ENCODE measurements at places on chromosomes 16 and 17.

DNA sequence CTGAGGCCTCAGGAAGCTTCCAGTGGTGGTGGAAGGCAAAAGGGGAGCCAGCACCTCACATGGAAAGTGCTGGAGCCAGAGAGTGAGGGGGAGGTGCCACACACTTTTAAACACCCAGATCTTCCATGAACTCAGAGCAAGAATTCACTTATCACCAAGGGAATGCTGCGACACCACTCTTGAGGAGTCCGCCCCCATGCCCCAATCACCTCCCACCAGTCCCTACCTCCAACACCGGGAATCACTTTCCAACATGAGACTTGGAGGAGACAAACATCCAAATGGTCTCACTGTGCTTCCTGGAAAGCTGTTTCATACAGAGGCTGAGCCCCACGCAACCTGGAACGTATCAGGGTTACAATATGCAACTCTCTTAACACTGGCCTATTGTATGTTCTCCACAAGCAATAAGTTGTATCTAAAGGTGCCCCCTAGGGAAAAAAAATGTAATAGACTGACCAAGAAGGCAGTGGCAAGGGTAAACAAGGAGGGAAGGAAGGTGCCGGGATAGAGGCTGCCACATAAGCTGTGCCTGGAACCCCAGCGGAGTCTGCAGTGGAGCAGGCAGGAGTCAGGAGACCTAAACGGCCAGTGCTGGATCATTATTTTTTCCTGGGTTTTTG lies 106.7 kb upstream of the FOXF1 start:
- DNase-seq, result no peak

DNA sequence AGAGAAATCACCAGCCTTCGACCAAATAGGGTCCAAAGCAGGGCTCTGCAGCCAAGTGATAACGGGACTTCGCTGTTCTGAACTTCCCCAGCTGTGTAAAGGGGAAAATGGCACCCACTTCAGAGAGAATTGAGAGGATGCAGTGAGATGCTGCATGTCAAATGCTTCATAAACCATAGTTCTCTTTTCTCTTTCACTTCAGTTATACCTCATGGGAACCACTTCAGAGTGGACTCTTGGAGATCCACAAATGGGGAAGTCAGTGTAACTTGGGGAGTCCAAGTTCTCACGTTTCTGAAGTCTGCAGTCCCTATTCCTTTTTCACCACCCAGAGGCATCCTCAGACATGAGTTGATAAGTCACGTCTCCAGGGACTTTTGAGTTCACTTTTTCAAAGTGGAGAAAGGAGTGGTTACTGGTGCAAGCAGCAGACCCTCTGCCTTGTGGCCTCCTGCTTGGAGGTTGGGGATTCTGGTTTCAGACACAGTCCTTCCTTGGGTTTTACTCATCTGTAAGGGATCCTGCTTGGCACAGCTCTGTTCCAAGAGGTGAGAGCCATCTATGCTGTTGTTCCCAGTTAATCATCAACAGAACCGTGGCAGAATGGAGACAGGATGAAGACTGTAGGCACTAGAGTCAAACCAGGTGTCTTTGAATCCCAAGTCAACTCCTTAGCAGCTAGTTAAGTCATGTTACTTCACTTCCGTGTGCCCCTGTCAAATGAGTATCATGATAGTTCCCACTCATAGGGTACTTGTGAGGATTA lies 123.4 kb upstream of the NOL11 start:
- no peak for DNase-seq

- DNase-seq, result no peak
These were observed 2.3 kb downstream of the OXLD1 start for GRCh38 chr17:81664051-81664470.

GRCh38 chr17:1928976-1929375 lies 96.2 kb downstream of the RTN4RL1 start:
- DNase-seq, result peak; percentile 3

GRCh38 chr17:78868391-78868790 lies 27.8 kb upstream of the USP36 start:
- DNase-seq, result no peak

- DNase-seq, result no peak
These were observed 108.8 kb upstream of the HLF start for GRCh38 chr17:55155856-55156560.

DNA sequence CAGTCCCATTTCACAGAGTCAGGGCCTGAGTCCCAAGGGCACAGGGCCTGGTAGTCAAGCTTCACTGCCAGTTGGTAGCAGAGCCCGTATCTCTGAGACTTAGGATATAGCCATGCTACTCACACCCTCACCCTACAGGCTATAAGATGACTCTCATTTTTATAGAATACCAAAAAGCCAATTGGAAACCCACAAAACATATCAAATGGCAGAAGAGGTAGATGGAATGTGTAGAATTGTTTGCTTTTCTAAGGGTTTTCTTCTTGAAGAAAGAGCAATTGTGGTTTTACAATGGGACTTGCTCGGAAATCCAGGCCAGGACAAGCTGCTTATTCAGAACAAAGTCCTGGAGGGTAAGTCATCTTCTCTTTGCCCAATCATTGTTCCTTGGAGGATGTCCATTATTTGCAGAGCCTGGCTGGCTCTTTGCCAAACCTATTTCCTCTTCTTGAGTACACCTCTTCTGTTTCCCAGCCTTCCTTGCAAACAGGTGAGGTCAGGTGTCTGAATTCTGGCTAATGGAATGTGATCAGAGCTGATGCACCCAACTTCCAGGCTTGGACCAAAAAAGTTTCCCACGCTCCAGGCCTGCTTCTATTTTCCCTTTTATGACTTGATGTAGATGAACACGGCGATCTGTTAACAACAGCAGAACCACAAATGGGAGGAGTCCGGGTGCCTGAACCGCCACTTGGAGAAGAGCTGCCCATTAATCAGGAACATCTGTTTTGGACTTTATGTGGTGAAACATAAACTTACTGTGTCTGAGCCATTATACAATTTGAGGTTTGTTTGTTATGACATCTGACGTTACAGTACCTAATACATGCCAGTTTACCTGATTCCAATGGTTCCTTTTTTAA lies 16.9 kb upstream of the CCL22 start:
- no peak for DNase-seq

GRCh38 chr16:12203780-12204351 lies 227.3 kb downstream of the SNX29 start:
- peak; percentile 21 for DNase-seq

DNA sequence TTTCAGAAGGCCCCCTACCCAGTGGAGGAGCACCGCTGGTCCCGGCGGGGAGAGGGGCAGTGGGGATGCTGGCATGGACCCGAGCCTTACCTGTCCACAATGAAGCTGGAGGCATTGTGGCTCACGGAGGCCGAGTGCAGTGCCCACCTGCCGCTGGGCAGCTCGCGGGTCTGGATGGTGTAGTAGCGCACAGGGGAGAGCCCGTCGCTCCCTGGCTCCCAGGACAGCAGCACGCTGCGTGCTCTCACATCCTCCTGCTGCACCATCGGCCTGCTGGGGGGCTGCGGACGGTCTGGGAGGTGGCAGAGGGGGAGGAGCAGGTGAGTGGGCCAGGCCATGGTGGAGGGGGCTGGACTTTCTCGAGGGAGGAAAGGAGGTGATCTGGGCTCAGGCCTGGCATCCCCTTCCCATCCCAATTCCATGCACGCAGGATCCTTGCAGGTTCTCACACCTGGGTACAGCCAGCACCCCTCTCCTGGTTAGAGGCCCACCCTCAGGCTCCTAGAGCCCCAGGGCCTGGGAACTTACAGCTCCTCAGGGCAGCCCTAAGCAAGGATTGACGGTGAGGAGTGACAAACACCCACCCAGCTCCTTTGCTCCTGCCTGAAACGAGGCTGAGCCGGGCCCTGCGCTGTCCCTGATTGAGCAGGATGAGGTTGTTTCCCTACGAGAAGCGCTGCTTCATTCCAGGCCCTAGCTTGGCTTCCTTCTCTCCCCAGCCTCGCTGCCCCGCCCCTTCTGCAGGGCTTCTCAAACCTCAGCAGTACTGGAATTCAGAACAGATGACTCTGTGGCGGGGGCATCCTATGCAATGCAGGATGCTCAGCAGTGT lies 76.2 kb upstream of the CDC42EP4 start:
- DNase-seq, result no peak

GRCh38 chr17:65532101-65532890 lies 29.2 kb downstream of the AXIN2 start:
- no peak for DNase-seq

DNA sequence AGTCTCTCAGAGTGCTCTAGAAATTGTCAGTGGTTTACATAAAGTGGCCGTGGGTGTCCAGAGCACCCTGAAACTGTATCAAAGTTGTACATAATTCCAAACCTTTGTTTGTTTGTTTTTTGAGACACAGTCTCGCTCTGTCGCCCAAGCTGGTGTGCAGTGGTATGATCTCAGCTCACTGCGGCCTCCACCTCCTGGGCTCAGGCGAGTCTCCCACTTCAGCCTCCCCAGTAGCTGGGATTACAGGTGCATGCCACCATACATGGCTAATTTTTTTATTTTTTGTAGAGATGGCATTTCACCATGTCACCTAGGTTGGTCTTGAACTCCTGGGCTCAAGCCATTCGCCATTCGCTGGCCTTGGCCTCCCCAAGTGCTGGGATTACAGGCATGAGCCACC lies 24.3 kb upstream of the ADGRG1 start:
- DNase-seq, result no peak

DNA sequence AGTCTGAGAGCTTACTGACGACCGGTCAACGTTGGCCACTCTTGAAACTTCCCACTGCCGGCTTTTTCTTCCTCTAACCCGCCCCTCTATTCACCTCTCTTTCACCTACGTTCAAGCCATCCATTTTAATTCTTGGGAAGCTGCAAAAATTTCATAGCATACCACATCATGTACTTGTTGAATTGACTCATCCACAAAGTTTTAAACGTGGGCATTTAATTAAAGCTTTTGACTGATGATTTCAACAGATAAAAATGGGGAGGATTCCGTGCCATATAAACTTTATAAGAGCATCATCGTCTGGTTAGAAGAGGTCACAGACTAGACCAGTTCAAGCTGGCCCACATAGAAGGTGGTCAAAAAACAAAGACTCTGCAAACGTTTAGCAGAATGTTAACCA lies 22.5 kb downstream of the VPS53 start:
- no peak for DNase-seq

Measured in neural progenitor cell (in vitro differentiated cells).